ENCODE measurements at places on chromosomes 7 and 10.

DNA sequence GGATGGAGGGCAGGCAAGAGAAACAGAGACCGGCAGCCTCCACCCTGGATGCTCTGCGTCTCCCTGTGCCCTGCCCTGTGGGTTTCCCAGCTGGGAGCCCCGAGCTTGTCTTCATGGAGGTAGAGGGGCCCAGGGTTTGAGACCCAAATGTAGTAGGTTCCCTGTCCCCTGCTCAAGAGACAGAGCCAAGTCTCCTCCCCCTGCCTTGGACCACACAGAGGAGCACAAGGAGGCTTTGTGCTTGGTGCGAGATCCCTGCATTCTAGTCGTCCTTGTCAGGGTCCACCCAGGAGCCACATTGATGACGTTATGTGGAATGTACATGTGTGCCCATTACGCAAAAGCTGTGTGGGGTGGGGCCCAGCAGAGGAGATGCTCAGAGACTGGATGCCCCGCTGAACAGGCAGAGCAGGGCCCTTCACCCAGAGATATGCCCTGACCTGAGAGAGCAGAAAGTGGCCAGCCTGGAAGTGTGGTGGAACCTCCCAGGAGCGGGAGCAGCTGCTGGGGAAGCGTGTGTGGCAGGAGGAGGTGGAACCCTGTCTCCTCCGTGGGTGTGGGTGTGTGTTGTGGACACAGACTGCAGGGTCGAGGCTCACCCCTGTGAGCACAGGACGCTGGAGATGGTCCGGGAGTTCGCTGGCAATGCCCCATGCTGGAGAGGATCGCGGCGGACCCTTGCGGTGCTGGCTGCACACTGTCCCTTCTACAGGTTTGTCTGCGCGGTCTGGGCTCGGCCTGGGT is 39.3 kb downstream of the VWA2 start:
- H3K27me3 ChIP-seq, result no peaks in the 10 kb centered on the region
- no peak overlapping the region for H3K27ac ChIP-seq
- H3K36me3 ChIP-seq, result no peaks in the 10 kb centered on the region
- no peak overlapping the region for H3K4me3 ChIP-seq
- H3K4me1 ChIP-seq, result no peaks in the 10 kb centered on the region

GRCh38 chr10:5485948-5486852 is 13.2 kb downstream of the CALML5 start:
- no peak for DNase-seq
- H3K4me3 ChIP-seq, result no peak overlapping the region
- no peaks in the 10 kb centered on the region for H3K36me3 ChIP-seq
- H3K27ac ChIP-seq, result no peak overlapping the region
- no peaks in the 10 kb centered on the region for H3K4me1 ChIP-seq

- no peak for DNase-seq
- H3K36me3 ChIP-seq, result no peaks in the 10 kb centered on the region
- no peaks in the 10 kb centered on the region for H3K4me1 ChIP-seq
- no peak overlapping the region for H3K27ac ChIP-seq
Measured at GRCh38 chr7:134420424-134421125, 38.3 kb downstream of the AKR1B1 start.

DNA sequence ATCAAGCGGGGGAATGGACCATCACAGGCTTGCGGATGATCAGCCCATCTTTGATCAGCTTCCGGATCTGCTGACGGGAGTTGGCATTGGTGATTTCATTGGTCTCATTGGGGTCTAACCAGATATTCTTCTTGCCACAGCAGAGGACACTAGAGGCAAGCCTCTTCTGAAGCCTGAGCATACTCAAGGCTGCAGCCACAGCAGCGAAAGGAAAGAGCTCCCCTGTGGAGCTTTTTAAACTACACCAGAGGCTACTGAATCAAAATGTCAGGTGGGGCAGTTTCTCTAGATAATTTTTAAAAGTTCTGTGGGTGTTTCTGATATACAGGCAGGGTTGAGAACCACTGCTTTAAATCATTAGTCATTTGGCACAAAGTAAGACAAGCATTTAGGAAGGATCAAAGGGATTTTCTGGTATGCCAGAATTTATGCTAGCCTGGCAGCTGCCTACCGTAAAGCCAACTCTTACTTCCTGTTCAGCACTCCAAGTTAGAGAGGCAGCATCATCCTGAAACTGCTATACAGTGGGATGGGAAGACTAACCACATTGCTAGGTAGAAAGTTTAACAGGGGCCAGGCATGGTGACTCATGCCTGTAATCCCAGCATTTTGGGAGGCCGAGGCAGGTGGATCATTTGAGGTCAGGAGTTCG is 7.0 kb downstream of the NAPEPLD start:
- H3K4me1 ChIP-seq, result no peaks in the 10 kb centered on the region
- H3K36me3 ChIP-seq, result no peaks in the 10 kb centered on the region
- H3K4me3 ChIP-seq, result no peak overlapping the region
- no peak for DNase-seq
- no peaks in the 10 kb centered on the region for H3K27me3 ChIP-seq
- no peak overlapping the region for H3K27ac ChIP-seq

DNA sequence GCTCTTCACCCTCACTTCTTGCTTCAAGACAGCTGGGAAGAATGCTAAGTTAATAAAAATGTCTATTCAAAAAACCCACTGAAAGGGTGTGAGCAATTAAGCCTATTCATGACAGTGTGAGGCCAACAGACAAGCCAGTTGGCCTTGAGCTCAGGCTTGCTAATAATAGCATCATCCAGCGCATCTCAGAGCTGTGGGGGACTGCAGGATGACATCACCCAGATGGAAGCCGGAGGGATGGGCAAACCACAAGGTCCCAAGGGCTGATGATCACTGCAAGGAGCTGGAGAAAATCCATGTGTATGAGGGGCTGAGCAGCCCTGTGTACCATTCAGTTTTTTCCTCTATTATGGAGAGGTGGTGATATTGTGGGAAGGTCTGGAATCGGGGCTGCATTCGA is 770.4 kb downstream of the TNS3 start:
- peaks cover 22% of the 10 kb centered on the region for H3K4me1 ChIP-seq
- peak overlapping the region; percentile 51 for H3K27ac ChIP-seq
- H3K27me3 ChIP-seq, result no peaks in the 10 kb centered on the region
- H3K4me3 ChIP-seq, result no peak overlapping the region
- DNase-seq, result peak; percentile 19

GRCh38 chr7:103115771-103116170 is 33.1 kb downstream of the NAPEPLD start:
- no peaks in the 10 kb centered on the region for H3K4me1 ChIP-seq
- H3K27ac ChIP-seq, result no peak overlapping the region
- no peaks in the 10 kb centered on the region for H3K27me3 ChIP-seq
- no peak for DNase-seq
- no peak overlapping the region for H3K4me3 ChIP-seq

DNA sequence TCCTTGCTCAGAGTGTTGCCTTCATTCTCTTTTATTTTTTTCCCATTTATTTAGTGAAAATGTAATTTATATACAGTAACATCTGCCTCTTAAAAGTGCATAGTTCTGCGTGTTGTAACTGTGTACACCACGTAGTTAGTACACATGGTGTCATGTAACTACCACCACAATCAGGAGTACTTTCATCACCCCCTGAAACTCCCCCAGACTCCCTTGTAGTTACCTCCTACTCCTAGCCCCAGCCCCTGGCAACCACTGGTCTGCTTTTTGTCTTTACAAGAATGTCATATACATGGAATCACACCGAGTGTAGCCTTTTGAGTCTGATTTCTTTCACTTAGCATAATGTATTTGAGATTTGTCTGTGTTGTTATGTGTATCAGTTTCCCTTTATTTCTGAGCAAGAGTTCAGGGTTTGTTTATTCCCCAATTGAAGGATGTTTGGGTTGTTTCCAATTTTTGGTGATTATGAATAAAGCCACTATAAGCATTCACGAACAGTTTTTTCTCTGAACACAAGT is 50.6 kb downstream of the GRK5 start:
- no peak overlapping the region for H3K27ac ChIP-seq
- H3K4me1 ChIP-seq, result peaks cover 56% of the 10 kb centered on the region
- H3K27me3 ChIP-seq, result no peaks in the 10 kb centered on the region
- no peak overlapping the region for H3K4me3 ChIP-seq
- no peak for DNase-seq

All from heart right ventricle (tissue), 16 donors.